ENCODE measurements at places on chromosomes 4 and X.

DNA sequence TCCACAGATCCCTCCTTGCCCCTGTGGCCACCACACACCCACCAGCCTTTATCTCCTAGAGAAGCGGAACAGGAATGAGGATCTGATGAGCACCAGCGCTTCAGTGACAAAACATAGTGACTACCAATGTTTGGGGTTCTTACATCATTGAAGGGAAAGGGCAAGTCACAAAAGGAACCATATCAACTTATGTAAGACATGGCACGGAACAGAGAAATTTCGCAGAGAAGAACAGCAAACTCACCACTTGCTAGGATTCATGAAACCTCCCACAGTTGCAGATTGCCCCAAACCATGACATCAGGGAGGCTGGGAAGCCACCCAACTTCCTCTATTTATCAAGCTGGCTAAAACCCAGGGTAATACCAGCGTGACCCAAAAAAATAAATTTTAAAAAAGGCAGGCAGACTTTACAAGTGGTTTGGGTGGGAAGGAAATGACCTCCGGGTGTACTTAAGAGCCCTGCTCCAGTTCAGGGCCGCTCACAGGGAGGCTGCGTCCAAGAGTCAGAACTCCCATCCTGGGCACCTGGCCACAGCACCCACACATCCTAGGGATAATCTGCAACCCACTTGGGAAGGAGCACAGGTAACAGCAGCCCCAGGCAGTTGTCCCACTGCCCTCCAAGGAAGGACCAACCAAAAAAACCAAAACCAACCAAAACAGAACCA, 36.0 kb downstream of the ADGRG2 start:
- DNase-seq = no peak

- no peak for DNase-seq
These were observed 55.9 kb downstream of the MTNR1A start for GRCh38 chr4:186499467-186499866.

GRCh38 chrX:126580877-126581276, 28.3 kb upstream of the DCAF12L1 start:
- DNase-seq = no peak

GRCh38 chr4:148354186-148354585, 88.0 kb downstream of the NR3C2 start:
- no peak for DNase-seq

DNA sequence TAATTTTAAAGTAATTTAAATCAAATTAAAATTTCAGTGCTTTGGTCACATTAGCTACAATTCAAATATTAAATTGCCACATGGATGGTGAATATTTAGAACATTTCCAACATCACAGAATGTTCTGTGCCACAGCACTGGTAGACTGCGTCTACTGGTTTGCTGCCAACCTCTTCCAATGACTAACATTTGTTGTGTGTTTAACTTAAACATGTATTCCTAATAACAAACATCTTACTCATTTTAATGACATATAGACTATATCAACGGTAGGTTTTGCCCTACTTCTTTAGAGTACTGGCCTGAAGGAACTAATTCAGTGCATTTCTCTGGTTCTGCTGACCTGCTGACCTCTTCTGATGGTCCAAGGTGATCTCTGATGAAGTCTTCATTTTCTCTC, 157.6 kb downstream of the DCK start:
- no peak for DNase-seq

GRCh38 chr4:122156819-122157218, 4.7 kb downstream of the BLTP1 start:
- DNase-seq = peak; percentile 43
